Stimulated activated CD8-positive, alpha-beta memory T cell treated with anti-CD3 and anti-CD28 coated beads, Interleukin-7, amount 100 ng/mL, for 4 hours (primary cell): ENCODE measurements at places on chromosomes 4 and X.

GRCh38 chrX:15215366-15215765, 54.5 kb downstream of the ASB9 start:
- no peak for DNase-seq

GRCh38 chr4:2485956-2486355, 17.1 kb downstream of the RNF4 start:
- no peak for DNase-seq

- DNase-seq, result no peak
Measured at GRCh38 chr4:185513489-185514181, 21.7 kb downstream of the PDLIM3 start.

- DNase-seq, result no peak
Measured at GRCh38 chr4:89173336-89174090, 62.2 kb downstream of the TIGD2 start.

GRCh38 chrX:24231131-24231540, 81.6 kb downstream of the ZFX start:
- DNase-seq, result no peak
